ENCODE measurements at places on chromosomes 4 and X.

DNA sequence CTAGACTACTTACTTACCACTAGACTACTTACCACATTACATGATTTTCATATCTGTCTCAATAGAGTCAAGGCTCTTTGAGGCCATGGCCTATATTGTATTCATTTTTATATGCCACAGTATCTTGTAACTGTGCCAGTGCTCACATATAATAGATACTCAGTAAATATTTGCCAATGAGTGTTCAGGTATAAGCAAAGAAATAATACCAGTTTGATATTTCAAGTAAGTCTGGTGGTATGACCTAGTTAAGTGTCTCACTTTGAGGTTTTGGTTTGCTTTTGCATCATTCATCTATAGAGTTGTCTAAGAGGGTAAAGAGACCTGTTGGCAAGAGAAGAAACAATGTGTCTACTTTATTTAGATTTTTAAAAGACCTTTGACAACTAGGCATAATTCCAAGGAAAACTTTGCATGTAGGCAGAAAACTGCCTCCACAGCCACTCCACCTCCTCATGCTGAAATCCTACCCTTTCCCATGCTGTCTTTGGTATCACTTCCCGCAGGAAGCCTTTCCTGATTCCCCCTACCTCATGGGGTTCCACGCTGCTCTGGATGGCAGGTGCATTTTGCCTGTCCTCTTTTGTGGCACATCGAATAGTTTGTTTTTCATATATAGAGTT is 91.3 kb upstream of the KLHL13 start:
- DNase-seq: no peak

GRCh38 chrX:45527834-45528233 is 327.2 kb upstream of the DIPK2B start:
- DNase-seq: peak; percentile 59

GRCh38 chr4:99457270-99457669 is 22.1 kb upstream of the ADH7 start:
- no peak for DNase-seq

DNA sequence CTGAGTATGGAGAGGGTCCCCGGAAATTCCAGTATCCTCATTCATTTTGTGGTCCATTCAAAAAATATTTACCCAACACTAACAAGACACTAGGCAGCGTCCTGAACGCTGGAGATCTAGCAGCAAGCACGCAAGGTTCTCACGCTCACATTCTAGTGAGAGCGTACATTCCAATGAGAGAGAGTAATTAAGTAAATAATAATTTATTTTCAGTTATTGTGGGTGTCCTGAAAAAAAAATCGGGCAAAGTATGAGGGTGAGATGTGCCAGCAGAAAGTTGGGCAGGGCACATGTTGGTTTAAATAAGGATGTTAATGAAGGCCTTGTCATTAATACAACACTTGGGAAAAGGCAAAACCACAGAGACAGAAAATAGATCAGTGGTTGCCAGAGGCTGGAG is 4.0 kb upstream of the TMEM156 start:
- no peak for DNase-seq

- DNase-seq: no peak
Measured at GRCh38 chr4:98383431-98384106, 122.4 kb downstream of the RAP1GDS1 start.
